Activated CD4-positive, alpha-beta T cell treated with anti-CD3 and anti-CD28 coated beads for 24 hours (primary cell): ENCODE measurements at places on chromosomes 16 and 17.

- DNase-seq: no peak
These were observed 79.5 kb downstream of the RTN4RL1 start for GRCh38 chr17:1945621-1946020.

GRCh38 chr16:84853534-84853933 is 33.7 kb downstream of the CRISPLD2 start:
- no peak for DNase-seq

GRCh38 chr17:28370035-28370743 is at the start of gene VTN:
Gene VTN, minus strand, starts transcription at chr17:28370307. Its CDS starts 104 bp downstream, at chr17:28370203.
- no peak for DNase-seq

- DNase-seq: no peak
These were observed 41.9 kb downstream of the SALL1 start for GRCh38 chr16:51109173-51109572.
